Gastrocnemius medialis (tissue), 4 donors: ENCODE measurements at places on chromosomes 13 and 19. TPM values are rescaled to one million over a fixed set of nuclear protein-coding genes. Genes with fewer than 3 reads are reported as not detected.

DNA sequence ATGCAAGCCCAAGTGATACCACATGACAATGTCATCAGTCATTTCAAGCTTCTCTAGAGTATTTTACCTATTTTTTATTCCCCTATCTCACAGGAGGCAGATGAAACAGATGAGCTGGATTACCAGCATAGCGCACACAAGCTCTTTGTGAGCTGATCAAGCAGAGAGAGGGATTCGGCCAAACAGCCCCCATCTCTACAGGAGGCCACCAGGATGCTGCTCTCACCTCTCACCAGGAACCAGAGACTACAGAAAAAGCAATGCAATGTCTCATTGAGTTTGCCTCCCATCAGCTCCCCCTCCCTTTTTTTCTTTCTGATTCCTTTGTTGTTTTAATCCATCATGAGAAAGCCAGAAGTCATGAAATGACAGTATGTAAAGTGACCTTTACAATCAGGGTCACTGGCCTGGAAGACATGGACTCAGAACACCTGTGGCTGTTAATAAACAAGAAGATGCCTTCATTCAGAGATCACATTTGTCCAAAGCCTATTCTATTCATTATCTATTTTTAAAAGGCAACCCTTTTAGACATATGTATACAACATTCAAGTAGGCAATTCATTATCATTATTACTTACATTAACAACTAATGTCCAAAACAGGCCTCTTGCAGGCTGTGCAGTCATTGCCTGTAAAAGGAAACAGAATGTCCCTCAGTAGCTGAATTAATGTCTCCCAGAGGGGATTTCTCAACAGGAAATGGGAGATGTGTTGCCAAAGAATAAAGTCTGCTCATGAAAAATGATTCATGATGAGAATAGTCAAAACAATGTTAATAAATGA, 656.6 kb downstream of the TBC1D4 start:
- H3K4me3 ChIP-seq = no peak overlapping the region
- no peaks in the 10 kb centered on the region for H3K36me3 ChIP-seq
- no peaks in the 10 kb centered on the region for H3K27me3 ChIP-seq

GRCh38 chr13:51000571-51001260, 91.1 kb downstream of the RNASEH2B start:
- H3K4me3 ChIP-seq = no peak overlapping the region
- peak; percentile 51 for DNase-seq
- H3K27me3 ChIP-seq = no peaks in the 10 kb centered on the region
- H3K4me1 ChIP-seq = no peaks in the 10 kb centered on the region
- H3K36me3 ChIP-seq = no peaks in the 10 kb centered on the region
- no peak overlapping the region for H3K27ac ChIP-seq

DNA sequence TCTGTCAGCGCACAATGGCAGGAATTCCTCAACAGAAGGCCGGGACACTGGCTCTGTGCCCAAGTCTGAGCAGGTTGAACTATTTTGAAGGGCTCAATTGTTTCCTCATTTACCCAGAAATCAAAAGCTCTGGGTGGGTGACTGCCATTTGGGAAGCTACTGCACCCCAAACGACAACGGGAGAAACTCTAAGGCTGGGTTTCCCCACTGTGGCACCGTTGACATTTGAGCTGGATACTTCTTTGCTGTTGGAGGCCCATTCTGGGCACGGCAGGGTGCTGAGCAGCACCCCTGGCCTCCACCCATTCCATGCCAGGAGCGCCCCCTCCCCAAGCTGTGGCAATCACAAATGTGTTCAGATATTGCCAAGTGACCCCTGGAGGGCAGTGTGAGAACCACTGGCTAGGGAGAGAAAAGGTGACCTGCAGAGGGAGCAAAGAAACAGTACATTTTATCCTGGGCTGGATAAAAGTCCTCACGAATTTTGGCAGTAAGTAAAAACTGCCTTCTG, 62.5 kb downstream of the RFX2 start:
- no peaks in the 10 kb centered on the region for H3K36me3 ChIP-seq
- H3K27ac ChIP-seq = no peak overlapping the region
- H3K4me1 ChIP-seq = no peaks in the 10 kb centered on the region
- H3K4me3 ChIP-seq = no peak overlapping the region

The IRGC gene
- not detected for total RNA-seq

DNA sequence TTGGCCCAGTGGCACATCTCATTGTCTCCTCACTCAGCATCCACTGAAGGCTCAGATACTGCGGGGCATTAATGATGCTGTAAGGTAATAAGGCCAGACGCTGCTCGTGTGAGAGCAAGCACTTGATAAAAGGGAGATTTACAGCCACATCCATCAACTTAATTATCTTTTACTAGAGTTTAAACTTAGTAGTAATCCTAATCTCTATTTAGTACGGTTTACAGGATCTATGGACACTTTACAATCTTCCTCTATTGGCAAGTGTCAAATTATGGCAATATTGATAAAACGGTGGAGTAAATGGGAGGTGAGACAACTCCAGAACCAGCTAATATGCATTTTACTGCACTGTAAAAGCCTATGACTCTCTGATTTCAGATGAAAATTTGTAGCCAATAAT, 192.7 kb upstream of the GPR12 start:
- no peak for DNase-seq
- no peak overlapping the region for H3K4me3 ChIP-seq
- no peaks in the 10 kb centered on the region for H3K4me1 ChIP-seq

GRCh38 chr13:28734906-28735305, 16.1 kb upstream of the SLC46A3 start:
- no peak overlapping the region for H3K4me3 ChIP-seq
- DNase-seq = no peak
- no peaks in the 10 kb centered on the region for H3K36me3 ChIP-seq
- no peaks in the 10 kb centered on the region for H3K27me3 ChIP-seq
- no peak overlapping the region for H3K27ac ChIP-seq
- H3K4me1 ChIP-seq = no peaks in the 10 kb centered on the region

DNA sequence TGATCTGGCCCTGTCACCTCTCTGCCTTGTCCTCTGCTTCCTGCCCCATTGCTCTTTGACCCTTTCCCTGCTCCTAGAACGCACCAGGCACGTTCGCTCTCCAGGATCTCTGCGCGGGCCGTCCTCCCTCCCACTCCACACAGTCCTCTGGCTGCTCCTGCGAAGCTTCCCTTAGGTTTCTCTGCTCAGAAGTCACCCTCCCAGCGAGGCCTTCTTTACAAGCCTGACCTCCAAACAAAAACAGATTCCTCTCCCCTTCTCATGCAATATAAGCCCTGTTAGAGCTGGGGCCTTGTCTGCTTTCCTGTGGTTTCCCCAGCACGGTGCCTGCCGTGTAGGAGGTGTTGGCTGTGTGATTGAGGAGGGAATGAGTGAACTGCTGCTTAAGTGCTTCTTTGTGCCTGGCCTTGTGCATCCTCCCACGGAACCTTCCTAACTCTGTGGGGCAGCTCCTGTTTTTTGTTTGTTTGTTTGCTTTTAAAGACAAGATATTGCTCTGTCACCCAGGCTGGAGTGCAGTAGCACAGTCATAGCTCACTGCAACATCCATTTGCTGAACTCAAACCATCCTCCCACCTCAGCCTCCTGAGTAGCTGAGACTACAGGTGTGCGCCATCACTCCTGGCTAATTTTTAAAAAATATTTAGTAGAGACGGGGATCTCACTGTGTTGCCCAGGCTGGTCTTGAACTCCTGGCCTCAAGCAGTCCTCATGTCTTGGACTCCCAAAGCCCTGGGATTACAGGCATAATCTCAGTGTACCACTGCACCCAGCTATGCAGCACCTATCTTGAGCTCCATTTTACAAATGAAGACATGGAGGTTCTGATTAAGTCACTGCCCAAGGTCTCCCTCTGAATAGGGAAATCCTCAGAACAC, 82.0 kb downstream of the SIPA1L3 start:
- H3K36me3 ChIP-seq = no peaks in the 10 kb centered on the region
- peaks cover 14% of the 10 kb centered on the region for H3K4me1 ChIP-seq
- H3K27me3 ChIP-seq = no peaks in the 10 kb centered on the region
- H3K4me3 ChIP-seq = no peak overlapping the region
- no peak overlapping the region for H3K27ac ChIP-seq

The ZNF8 gene
- 0.78 TPM for total RNA-seq

GRCh38 chr19:4014541-4015491, 7.3 kb downstream of the PIAS4 start:
- H3K27ac ChIP-seq = peak overlapping the region; percentile 74
- H3K27me3 ChIP-seq = no peaks in the 10 kb centered on the region
- no peak for DNase-seq
